ENCODE measurements at places on chromosomes 5 and 9.

GRCh38 chr9:28320616-28321015, 747.3 kb upstream of the C9orf72 start:
- no peak for DNase-seq

- no peak for DNase-seq
Observed at GRCh38 chr5:149932445-149933350, 11.9 kb downstream of the PDE6A start.

DNA sequence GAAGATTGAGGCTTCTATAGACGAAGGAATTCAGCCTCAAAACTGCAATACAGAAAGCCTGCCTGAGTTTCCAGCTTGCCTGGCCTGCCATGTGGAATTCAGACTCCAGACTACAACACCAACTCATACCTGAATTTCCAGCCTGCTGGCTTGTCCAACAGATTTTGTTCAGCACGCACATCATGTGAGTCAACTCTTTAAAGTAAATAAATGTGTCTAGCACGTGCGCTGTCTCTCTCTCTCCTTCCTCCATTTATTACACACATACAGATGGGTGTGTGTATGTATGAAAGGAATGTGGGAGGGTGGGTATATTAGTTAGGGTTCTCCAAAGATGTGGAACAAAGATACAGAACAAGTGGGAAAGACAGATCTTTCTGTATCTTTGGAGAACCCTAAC, 82.4 kb upstream of the TAS2R1 start:
- DNase-seq = no peak

DNA sequence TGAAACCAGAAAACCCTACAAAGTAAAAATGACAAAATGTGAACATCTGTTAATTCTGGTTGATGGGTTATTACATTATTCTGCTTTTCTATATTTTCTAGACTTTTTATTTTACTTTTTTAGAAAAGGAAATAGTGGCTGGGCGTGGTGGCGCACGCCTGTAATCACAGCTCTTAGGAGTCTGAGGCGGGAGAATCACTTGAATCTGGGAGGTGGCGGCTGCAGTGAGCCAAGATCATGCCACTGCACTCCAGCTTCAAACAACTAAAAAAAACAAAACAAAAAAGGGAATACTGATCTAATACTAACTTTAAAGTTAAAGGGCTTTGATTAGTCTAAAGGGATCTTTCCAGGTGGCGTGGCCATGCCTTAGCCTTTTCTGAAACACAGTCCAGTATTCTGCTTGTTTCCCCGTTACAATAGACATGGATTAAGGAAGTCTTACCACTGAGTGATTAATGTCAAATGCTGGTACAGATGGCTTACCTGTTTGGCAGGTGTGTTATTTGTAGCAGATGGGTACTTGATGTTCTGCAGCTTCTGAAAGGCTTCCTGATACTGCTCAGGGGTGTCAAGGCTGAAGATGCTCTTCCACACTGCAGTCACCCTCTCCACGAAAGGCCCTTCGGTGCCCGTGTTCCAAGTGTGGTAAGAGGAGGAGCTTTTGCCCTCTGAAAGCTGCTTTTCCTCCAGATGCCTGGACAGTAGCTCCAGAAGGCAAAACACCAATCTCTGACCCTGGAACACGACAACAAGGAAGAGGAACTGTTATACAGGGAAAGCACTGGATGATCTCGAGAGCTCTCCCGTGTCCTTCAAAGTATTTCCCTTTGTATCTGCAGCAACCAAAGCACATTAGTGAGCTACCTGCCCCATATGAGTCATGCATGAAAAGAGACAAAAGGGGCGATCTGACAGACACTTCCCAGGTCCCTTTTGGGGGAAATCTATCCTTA, 37.5 kb downstream of the CNOT8 start:
- no peak for DNase-seq

- no peak for DNase-seq
Observed at GRCh38 chr5:34524123-34524522, 132.0 kb upstream of the RAI14 start.

DNA sequence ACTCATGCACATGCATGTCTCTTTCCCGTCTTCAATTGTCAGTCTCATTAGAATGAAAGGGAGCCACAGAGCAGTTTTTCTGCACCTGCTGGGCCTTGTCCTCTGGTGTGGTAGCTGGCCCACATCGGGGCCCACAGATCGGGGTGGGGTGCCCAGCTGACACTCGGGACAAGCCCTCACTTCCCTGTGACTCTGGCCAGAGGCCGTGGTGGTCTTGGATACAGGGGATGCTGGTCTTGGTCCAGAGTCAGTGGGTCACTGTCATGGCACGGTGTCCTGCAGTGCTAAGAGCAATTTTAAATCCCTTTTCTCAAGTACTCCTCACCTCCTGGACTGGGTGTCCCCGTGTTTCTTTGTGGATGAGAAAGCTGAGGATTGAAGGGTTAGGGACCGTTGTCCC, 193.2 kb downstream of the CACNA1B start:
- DNase-seq = no peak

DNA sequence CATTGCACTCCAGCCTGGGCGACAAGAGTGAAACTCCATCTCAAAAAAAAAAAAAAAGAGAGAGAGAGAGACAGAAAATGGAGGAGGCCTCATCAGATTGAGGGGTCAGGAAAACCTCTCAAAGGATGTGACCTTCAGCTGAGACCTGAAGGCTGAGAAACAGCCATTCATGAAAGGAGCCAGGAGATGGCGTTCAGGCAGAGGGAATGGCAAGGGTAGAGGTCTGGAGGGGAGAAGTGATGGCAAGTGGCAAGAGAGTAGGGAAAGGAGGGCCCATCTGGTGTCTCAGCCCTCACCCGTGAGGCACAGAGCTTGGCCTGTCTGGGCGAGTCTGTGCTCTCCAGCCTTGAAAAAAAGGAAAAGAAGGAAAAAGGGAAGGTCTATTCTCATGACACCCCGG, 17.0 kb downstream of the CAMK2A start:
- DNase-seq = no peak

- no peak for DNase-seq
Observed at GRCh38 chr5:10684303-10685086, 76.5 kb downstream of the DAP start.

- DNase-seq = no peak
Observed at GRCh38 chr9:14906644-14907359, 3.4 kb downstream of the FREM1 start.

DNA sequence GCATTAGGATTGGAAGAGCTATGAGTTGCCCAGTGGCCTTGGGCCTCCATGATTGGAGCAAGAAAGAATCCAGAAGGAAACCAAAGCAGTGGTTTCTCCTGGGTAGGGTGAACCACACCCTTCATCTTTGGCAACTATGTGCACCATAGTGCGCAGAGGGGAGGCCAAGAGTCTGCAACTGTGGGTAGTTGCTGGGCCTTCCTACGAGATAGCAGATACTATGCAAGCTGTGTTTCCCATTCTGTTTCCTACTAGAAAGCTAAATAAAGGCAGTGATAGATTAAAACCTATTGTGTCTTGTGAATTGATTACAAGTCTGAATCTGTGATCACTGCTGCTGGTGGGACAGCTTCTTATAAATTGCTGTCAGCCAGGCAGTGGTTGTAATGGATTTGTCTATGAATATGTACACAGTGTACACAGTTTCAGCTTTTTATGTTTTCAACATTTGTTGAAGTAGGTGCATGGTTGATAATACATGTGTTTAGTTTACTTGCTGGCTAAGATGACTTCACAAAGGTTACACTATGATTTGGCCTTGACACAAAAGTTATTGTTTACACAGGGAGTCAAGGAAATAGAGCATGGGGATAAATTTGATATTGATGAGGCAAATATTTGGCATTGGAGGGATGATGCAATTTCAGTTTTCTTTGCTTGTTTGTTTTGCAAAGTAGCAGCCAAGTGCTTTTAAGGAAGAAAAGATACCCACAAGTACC, 23.7 kb upstream of the PDE8B start:
- DNase-seq = no peak

DNA sequence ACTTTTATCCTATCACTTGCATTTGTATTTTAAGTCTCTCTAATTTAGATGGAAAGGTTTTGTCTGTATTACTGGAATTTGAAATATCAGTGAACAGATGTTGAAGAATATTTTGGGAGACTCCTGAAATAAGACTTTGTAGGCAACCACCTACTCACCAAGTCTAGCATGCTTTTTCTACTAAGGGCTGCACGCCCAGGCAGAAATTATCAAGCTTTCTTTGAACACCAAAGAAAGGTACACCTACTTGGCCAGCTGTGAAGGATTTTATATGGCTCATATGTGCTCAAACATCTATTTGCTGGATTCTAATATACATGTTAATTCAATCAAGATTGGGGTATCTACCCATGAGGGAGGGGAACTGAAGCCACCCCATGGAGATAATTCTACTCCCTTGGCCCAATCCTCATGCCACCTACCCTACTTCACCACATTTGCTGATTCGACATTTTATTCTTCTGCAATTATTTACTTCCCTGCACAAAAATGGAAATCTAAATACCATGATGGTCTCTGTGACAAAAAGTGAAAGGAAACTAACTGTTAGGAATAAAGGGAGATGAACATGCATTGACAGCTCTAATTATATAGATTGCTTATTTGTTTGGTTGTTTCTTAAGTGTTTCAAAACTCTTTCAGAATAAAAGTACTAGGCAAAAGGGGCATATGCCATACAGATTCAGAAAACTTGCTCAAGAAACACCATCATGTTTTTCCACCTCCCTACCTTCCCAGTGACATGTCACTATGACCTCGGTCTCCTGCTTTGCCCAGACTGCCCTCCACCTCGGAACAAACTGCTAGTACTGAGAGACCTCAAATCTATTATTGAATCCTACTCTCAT, 895 bp upstream of the MYOT start:
- DNase-seq = no peak

All from heart left ventricle (tissue), 16 donors.